Fibroblast of pulmonary artery (primary cell): ENCODE measurements at places on chromosomes 2 and 18.
A peak's percentile ranks its signal among the peaks of the same experiment; 100 is the strongest.

GRCh38 chr18:55795101-55795669 is 207.2 kb upstream of the TCF4 start:
- no peak for DNase-seq

DNA sequence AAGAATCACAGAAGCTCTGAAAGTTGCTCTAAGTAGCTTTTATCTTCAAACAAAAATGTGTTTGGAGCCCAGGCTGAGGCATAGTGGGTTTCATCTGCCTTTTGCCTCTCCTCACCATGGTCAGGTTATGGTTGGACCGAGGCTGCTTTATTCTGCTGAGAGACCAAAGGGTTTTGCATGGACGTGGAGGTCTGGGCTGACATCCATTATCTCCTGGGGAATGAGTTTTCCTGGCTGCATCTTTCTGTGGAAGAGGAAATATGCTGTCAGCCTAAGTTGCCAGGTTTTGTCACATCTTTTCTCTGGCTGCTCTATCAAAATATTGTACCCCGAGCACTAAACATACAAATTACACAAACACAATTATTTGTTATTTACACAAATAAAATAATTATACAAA is 223.2 kb downstream of the LDLRAD4 start:
- DNase-seq: no peak

DNA sequence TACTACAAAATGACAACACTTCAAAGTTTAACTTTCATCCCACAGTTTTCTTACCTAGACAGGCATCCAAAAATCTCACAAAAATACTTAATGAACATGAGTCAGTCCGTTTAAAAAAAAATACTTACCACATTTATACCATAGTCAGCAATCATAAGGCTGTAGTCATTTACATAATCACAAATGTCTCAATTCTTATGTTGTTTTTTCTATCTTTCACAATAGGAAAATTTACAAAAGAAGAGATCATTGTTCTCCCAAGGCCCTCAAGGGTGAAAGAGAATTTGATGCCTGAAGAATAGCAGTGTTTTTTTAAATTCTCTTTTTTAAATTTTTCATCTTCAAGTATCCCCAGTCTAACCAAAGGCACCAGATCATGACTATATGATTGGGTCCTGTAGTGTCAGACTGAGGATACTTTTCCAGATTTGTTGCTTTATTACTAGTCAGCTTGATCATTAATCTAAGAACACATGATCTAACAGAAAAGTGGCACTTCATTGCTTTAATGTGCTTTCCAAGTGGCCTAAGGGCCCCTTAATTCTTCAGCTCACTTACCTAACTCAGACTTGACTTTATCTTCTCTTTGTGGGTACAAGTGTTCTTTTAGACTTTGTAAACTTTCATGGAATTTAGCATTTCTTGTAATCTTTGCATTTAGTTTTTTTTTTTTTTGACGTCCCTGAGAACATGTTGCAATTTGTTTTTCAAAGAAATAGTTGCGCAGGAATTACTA is 4.7 kb downstream of the SCYGR5 start:
- DNase-seq: no peak

DNA sequence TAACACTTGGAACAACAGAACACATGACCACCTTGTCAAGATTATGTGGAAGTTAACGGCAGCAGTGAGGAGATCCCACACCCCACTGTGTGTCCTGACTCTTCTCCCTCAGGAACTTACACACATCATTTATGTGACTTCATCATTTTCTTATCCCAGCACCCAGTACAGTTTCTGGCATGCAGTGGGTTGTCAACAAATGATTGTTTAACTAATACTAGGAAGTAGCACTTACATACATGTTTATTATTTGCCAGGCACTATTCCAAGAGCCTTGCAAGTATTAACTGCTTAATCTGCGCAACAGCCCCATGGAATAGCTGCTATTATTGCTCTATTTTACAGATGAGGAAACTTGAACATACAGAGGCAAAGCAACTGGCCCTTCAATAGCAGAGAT is 391.5 kb downstream of the TXNL1 start:
- DNase-seq: no peak

DNA sequence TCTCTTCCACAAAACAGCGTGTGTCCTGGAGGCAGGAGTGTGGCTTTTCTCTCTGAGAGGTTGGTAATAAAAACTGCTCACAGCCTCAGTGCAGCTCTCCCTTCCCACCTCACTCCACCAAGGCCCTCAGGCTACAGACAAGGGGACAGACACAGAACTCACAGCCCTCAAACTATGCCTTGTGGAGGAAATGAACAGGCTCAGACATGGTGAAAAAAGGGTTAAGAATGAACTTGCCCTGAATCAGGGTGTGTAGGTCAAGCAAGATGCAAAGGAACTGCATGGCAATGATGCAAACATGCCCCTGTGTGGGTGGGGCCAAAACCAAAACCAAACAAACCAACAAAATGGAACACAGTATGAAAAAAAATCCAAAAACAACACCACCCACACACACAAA is 125.8 kb downstream of the GALNT14 start:
- DNase-seq: no peak

- DNase-seq: no peak
These were observed 249.8 kb downstream of the CYP26B1 start for GRCh38 chr2:71897836-71898235.

- no peak for DNase-seq
These were observed 19.9 kb downstream of the WDSUB1 start for GRCh38 chr2:159266554-159266953.

GRCh38 chr2:73232403-73233153 is 461 bp downstream of the PRADC1 start:
- DNase-seq: no peak

- no peak for DNase-seq
These were observed 385.4 kb downstream of the SOX11 start for GRCh38 chr2:6077585-6077984.

GRCh38 chr2:99980176-99980575 is 162.2 kb downstream of the AFF3 start:
- no peak for DNase-seq

DNA sequence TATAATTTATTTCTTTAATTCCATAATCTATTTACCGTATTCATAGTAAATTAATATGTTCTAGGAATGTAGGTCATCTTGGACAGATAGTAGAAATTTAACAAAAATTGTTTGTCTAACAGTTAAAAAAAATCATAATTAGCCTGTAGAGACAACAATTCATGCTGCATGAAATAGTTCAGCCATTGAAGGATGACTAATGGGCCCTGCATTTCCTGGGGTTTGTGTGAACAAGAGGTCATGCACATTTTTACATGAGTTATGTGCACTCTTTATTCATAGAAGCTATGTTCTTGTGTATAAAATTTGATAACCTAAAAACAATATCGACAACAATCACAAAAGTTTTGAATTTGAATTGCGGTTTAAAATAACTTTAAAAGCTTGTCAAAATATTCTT is 1663.6 kb downstream of the SUCLG1 start:
- DNase-seq: peak; percentile 82

GRCh38 chr2:160132761-160133160 is 67.3 kb downstream of the ITGB6 start:
- DNase-seq: no peak

GRCh38 chr2:56523816-56524215 is 340.0 kb downstream of the CCDC85A start:
- DNase-seq: no peak

DNA sequence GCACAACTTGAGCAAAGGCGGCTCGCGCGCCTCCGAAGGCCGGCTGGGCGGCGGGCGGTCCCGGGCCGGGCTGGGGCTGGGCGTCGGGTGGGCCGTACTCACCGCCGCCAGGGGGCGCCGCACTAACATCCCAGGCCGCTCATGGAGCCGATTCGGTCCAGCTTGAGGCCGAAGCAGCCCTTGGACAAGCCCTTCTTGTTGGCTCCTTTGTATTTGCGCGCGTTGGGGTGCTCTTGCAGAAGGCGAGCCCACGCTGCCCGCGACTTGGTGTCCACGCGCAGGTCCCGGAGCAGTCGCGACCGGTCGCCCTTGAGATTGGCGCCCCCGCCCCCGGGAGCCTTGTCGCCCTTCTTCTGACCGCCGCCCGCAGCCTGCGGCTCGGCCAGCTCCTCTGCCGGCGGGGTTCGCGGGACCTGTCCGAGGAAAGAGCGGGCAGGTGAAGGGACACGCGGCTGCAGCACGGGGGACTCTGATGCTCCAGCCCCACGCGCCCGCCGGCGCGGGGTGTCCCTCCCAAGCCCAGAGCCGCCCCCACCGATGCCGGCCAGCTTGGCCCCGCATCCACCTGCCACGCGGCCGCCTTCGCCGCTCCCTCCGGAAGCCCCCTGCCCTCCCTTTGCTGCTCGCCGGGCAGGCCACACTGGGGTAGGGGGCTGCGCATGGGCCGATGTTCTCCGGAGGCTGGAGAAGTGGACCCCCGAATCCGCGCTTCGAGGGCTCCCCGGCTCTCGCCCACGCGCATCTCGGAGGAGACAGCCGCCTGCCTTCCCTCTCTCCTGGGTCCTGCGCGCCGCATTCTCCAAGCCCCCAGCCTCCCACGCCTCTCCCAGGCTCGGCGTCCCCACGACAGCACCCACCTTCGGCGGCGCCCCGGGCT is 655 bp downstream of the NPPC start:
- peak; percentile 90 for DNase-seq

DNA sequence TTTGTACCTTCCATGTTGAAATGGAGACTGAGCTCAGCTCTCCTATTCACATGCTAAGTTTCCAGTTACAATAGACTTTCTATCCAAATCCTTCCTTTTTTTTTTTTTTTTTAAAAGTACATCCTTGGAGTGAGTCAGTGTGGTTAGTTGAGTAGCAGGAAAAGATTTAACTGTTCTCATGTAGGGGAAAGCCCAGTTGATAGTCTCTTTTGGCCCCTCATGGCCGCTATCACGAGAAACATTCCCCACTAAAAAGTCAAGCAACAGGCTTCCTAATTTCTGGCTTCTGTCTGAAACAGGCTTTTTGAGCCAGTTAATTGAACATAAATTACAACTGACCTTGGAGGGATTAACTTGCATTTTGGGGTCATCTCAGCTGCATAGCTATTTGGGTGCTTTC is 161.3 kb downstream of the MEIS1 start:
- DNase-seq: no peak

- DNase-seq: peak; percentile 11
These were observed 502 bp downstream of the MERTK start for GRCh38 chr2:111898703-111899514.

- DNase-seq: no peak
These were observed 134.2 kb upstream of the NOL4 start for GRCh38 chr18:34358923-34359322.

GRCh38 chr2:141438536-141438935 is 692.3 kb downstream of the LRP1B start:
- no peak for DNase-seq

DNA sequence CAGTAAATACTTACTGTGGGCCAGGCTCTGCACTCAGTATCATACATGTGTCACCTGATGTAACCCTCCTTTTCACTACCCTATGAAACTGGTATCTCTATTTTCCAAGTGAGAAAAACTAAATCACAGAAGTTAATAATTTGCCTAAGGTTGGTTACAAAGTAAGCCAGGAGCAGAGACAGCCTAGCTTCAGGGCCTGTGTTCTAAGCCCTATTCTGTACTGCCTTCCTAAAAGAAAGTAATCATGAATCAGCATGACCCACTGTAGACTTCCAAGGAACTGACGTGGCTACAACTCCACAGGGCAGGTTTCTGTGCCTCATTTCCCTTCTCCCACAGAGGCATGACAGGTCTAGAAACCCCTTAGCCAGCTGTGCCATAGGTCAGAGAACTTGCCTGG is 14.3 kb downstream of the ZNF142 start:
- peak; percentile 61 for DNase-seq

GRCh38 chr2:179701524-179702110 is 159.8 kb downstream of the ZNF385B start:
- DNase-seq: no peak

DNA sequence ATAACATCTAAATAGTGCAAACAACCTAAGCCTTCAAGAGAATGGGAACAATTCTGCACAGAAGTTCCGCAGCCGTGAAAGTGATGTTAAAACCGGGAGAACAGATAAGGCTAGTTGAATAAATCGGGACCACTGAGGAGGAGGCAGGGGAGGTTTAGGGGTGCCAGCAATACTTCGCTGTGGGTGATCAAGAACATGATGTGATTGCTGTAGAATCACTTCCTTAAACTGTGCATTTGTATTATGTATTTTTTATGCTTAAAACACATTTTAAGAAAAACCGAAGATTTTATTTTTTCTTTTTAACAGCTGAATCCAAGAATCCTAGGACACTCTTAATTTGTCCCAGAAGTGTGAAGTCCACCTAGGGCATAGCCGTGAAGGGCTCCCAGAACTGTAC is 33.6 kb downstream of the TTC32 start:
- DNase-seq: no peak

GRCh38 chr18:38494065-38494464 is 928.5 kb upstream of the CELF4 start:
- no peak for DNase-seq

DNA sequence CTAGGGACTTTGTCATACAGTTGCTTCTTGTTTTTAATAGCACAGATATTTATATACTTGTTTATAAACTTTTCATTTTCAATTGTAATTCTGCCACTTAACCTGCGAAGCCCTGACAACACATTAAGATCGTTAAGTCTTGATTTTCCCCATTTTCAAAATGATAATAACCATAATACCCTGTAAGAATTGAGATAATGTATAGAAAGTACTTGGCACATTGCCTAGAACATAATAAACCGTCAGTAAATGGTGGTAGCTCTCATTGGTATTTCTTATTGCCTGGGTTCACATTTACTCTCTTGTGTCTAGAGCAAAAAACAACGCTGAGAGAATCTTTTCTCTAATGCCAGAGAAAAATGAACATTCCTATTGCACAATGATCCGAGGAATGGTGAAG is 18.6 kb downstream of the PTCD3 start:
- DNase-seq: no peak

GRCh38 chr18:10759241-10759640 is 233.4 kb downstream of the NAPG start:
- no peak for DNase-seq

DNA sequence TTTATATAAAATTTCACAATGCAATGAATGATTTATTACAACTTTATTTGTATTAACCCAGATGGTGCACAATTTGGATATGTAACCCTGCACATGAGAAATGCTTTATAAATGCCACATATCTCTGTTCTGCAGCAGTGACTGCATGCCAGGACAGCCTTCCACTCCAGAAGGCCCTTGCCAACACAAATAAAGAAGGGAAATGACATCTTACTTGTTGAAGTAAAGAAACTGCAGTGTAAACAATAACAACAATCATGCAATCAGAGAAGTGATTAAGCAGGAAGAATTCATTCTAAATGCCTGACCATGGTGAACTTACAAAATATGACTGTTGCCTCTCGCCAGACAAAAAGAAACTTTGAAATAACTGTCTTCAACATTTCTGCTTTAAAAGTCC is 129.9 kb upstream of the CHST9 start:
- DNase-seq: peak; percentile 3

- peak; percentile 7 for DNase-seq
These were observed at the start of gene LHCGR for GRCh38 chr2:48755473-48755872. Gene LHCGR (minus strand): TSS chr2:48755724. CDS start chr2:48755671, 53 bp downstream.

DNA sequence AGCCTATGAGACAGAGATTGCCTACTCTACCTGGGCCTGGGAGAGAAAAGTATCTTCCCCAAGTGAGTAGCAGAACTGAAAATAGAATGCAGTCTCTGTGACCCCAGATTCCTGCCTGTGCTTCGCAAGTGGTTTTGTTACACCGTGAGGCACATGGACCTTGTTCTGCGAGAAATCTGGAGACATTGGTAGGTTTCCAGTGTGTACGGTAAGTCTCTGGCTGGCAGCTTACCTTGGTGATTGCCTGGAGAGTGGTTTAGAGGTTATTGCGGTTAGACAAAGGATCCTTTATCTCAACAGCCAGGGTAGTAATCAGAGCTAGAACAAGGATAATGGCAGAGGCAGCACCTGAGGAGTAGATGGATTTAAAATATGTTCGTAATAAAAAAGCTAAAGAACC is 606.0 kb upstream of the GCFC2 start:
- DNase-seq: no peak

- no peak for DNase-seq
These were observed 74.9 kb upstream of the WDR75 start for GRCh38 chr2:189366349-189366748.
